Testis (tissue), 5 donors: ENCODE measurements at places on chromosomes 12 and 14.

DNA sequence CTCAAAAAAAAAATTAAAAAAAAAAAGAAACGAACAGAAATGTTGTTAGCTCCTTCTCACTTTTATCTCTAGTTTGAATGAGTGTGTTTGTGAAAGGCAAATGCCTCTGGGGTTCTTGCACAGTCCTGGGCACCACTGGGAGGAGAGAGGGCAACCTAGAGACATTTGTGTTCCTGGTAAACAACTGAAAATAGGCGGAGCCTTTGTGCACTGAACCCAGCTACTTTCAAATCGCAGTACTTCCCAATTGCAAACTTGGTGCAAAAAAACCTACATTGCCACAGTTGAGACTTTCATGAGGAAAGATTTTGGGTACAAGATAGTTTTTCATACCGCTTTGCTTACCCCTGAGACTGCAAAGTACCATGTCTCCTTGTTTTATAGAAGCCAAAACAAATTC, 430.0 kb downstream of the ZFP36L1 start:
- DNase-seq, result no peak
- peak overlapping the region; percentile 0 for H3K27ac ChIP-seq
- no peaks in the 10 kb centered on the region for H3K27me3 ChIP-seq
- no peak overlapping the region for H3K4me3 ChIP-seq

- H3K27ac ChIP-seq, result no peak overlapping the region
- H3K4me1 ChIP-seq, result peaks cover 9% of the 10 kb centered on the region
- no peaks in the 10 kb centered on the region for H3K36me3 ChIP-seq
- no peak overlapping the region for H3K4me3 ChIP-seq
- no peaks in the 10 kb centered on the region for H3K27me3 ChIP-seq
- DNase-seq, result no peak
These were observed 90.4 kb downstream of the MED13L start for GRCh38 chr12:116187151-116187511.

- H3K4me3 ChIP-seq, result peak overlapping the region; percentile 18
- H3K4me1 ChIP-seq, result no peaks in the 10 kb centered on the region
- H3K27ac ChIP-seq, result no peak overlapping the region
- H3K36me3 ChIP-seq, result no peaks in the 10 kb centered on the region
- peak; percentile 54 for DNase-seq
These were observed 48.0 kb downstream of the DRAM1 start for GRCh38 chr12:101925361-101925760.

DNA sequence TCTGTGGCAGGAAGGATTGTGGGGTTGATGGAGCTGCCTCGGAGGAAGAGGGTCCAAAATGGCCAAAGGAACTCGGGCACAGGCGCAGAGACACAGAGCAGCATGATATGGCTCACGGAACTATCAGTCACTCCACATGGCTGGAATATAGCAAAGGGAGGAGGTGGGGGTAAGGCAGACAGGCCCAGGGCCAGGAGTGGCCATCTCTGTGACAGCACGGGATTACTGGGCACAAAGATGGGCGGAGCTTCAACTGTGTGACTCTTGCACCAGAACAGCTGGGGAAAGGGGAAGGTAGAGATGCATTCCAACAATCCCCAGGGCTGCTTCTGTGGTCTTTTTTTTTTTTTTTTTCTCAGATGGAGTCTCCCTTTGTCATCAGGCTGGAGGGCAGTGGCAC, 24.8 kb upstream of the EML1 start:
- H3K4me1 ChIP-seq, result no peaks in the 10 kb centered on the region
- H3K36me3 ChIP-seq, result no peaks in the 10 kb centered on the region
- no peak overlapping the region for H3K4me3 ChIP-seq
- DNase-seq, result no peak
- no peaks in the 10 kb centered on the region for H3K27me3 ChIP-seq

- no peak overlapping the region for H3K27ac ChIP-seq
- H3K36me3 ChIP-seq, result no peaks in the 10 kb centered on the region
- DNase-seq, result peak; percentile 44
- H3K4me3 ChIP-seq, result no peak overlapping the region
These were observed 527.2 kb downstream of the FLRT2 start for GRCh38 chr14:86057018-86057667.

DNA sequence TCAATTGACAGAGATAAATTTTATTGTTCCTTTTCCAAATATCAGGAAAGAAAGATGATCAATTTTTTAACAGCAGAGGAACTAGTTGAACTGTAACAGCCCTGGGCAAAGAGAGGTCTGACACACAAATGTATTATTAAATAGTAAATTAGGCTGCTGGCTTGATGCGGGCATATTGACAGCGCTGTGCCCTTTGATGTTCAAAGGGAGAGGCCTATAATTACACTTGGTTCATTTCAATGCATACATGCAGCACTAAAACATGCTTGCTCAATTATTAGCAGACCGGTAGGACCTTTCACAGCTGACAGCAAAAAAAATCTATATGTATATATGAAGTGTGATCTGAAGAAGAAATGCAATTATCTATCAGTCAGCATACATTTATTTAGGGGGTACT, 219.8 kb downstream of the SLC2A13 start:
- no peak for DNase-seq
- no peaks in the 10 kb centered on the region for H3K27me3 ChIP-seq
- no peak overlapping the region for H3K27ac ChIP-seq
- H3K4me1 ChIP-seq, result no peaks in the 10 kb centered on the region
- H3K4me3 ChIP-seq, result no peak overlapping the region
- no peaks in the 10 kb centered on the region for H3K36me3 ChIP-seq

- H3K27me3 ChIP-seq, result no peaks in the 10 kb centered on the region
- peak overlapping the region; percentile 87 for H3K27ac ChIP-seq
- H3K4me1 ChIP-seq, result no peaks in the 10 kb centered on the region
- H3K4me3 ChIP-seq, result no peak overlapping the region
These were observed 3.6 kb downstream of the AKAP6 start for GRCh38 chr14:32332415-32333316.

DNA sequence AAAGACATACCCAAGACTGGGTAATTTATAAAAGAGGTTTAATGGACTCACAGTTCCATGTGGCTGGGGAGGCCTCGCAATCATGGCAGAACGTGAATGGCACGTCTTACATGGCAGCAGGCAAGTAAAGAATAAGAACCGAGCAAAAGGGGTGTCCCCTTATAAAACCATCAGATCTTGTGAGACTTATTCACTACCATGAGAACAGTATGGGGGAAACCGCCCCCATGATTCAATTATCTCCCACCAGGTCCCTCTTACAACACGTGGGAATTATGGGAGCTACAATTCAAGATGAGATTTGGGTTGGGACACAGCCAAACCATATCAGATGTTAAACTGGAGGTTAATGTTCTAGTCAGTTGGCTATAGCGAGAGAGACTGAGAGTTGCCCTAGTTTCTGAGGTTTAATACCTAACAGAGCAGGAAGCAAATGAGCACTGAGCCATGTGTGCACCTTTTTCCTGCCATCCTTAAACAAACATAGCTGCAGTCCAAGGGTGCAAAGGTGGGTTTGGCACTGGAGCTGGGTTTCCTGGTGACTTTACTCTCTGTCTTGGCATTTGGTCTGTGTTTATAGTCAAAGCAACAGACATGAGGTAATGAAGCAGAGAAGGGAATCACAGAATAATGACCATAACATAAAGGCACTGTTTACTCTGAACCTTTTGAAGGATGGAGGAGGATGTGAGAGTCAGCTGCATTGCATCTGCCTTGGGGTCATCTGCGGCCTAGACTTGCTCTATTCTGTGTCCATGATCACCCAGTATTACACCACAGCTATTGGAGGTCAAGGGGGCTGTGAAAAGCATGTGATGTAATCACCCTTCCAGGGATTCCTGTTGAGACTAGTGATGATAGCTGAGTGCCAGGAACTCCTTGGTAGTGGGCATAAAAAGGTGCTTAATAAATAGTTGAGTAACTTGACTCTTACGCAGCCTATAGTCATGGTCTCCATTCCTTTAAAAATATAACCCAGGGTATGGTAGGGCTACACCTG, 83.6 kb upstream of the USP44 start:
- H3K4me3 ChIP-seq, result no peak overlapping the region
- no peaks in the 10 kb centered on the region for H3K27me3 ChIP-seq
- peaks cover 5% of the 10 kb centered on the region for H3K4me1 ChIP-seq
- no peak overlapping the region for H3K27ac ChIP-seq
- H3K36me3 ChIP-seq, result no peaks in the 10 kb centered on the region

DNA sequence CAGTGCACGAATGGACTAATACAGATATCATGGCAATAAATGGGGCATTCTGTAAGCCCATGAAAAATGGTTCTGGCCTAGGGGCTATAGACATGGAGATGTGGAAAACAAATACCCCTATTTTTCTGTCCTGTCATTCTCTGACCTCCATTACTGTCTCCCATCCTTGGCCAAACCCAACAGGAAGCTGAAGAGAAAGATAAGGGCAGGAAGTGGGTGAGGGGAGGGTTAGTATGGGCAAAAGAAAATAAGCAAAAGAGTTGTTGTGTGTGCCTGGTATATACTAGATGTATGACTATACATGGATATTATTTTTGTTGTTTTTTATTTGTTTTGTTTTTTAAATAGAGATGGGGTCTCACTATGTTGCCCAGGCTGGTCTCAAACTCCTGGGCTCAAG, 339.3 kb downstream of the PCNX1 start:
- no peaks in the 10 kb centered on the region for H3K27me3 ChIP-seq
- H3K4me3 ChIP-seq, result no peak overlapping the region
- no peaks in the 10 kb centered on the region for H3K36me3 ChIP-seq
- no peaks in the 10 kb centered on the region for H3K4me1 ChIP-seq
- DNase-seq, result no peak
- no peak overlapping the region for H3K27ac ChIP-seq

GRCh38 chr12:26122681-26123481, 2.0 kb downstream of the BHLHE41 start:
- H3K27me3 ChIP-seq, result no peaks in the 10 kb centered on the region
- DNase-seq, result peak; percentile 84
- no peaks in the 10 kb centered on the region for H3K36me3 ChIP-seq
- peak overlapping the region; percentile 82 for H3K4me3 ChIP-seq
- H3K4me1 ChIP-seq, result peaks cover 19% of the 10 kb centered on the region

- no peaks in the 10 kb centered on the region for H3K36me3 ChIP-seq
- peak; percentile 83 for DNase-seq
These were observed 424 bp downstream of the TEDC1 start for GRCh38 chr14:105491366-105491973.

GRCh38 chr12:254039-254438, 8.6 kb downstream of the SLC6A13 start:
- no peaks in the 10 kb centered on the region for H3K36me3 ChIP-seq
- no peak overlapping the region for H3K27ac ChIP-seq
- no peak for DNase-seq
- H3K4me3 ChIP-seq, result no peak overlapping the region
- H3K27me3 ChIP-seq, result no peaks in the 10 kb centered on the region

- no peak for DNase-seq
- H3K27me3 ChIP-seq, result no peaks in the 10 kb centered on the region
- no peaks in the 10 kb centered on the region for H3K4me1 ChIP-seq
- no peaks in the 10 kb centered on the region for H3K36me3 ChIP-seq
- no peak overlapping the region for H3K4me3 ChIP-seq
These were observed 456.7 kb downstream of the AEBP2 start for GRCh38 chr12:19896041-19896440.

DNA sequence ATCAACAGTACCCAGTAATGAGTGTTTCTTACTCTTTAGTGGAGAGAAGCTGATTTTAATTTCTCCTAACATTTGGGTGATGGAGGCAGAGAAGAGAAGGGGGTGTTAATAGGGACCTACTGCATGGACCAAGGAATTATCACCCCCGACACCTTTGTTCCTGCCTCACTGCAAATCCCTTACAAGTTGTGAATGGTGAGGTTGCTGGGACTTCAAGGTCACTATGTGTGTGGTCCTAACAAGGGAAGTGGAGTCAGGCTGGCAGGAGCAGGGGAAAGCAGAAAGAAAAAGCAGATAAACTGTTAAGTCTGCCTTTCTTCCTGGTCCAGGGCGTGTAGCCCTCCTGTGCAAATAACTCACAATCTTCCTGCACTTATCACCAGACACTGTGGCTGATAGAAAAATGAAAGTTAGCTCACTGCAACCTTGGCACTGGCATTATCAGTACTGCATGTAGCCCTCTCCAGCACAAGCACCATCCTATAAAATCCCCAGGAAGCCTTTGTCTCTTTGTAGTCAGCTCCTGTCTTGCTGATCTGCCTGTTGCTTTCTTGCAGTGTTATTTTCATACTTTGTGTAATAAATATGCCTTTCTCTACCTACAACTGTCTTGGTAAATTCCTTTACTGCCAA, 112.3 kb upstream of the DNM1L start:
- H3K4me3 ChIP-seq, result no peak overlapping the region
- H3K27me3 ChIP-seq, result no peaks in the 10 kb centered on the region
- DNase-seq, result peak; percentile 37
- peak overlapping the region; percentile 10 for H3K27ac ChIP-seq

DNA sequence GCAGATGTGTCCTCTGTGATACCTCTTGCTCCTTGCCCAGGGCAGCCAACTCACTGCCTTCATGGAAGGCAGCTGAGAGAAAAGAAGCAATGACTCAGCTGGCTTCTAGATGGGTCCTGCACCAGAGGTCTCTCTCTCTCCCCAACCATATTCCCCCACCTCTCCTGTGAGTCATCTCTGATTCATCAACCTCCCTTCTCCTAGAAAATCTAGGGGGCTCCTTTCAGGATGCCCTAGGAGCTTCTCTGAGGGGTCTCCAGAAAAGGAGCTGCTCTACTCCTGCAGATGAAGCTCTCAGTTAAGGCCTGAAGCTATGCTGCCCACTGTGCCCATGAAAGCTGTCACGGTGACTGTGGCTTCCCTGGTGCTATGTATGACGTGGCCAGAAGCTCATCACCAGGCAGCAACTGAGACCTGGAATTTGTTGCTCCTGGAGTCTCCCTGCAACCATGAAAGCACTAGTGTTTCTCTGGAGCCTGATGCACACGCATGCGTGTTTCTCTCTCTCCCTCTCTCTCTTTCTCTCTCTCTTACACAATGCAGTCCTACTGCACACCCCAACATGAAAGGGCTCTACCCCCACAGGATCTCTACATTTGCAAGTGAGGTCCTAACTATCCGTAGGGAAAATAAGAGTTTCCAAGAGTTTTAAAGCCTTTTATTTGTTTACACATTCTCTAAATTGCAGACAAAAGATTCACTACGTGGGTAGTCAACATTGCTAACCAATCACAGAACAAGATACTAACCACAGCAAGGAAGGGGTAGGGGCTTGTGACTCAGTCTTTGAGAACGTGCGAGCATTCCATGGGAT, 285.3 kb downstream of the DPF3 start:
- H3K4me1 ChIP-seq, result peaks cover 6% of the 10 kb centered on the region
- no peak overlapping the region for H3K27ac ChIP-seq
- DNase-seq, result no peak
- no peak overlapping the region for H3K4me3 ChIP-seq
- H3K27me3 ChIP-seq, result no peaks in the 10 kb centered on the region

- no peaks in the 10 kb centered on the region for H3K36me3 ChIP-seq
- no peak overlapping the region for H3K4me3 ChIP-seq
- H3K27me3 ChIP-seq, result no peaks in the 10 kb centered on the region
- peaks cover 25% of the 10 kb centered on the region for H3K4me1 ChIP-seq
- DNase-seq, result no peak
These were observed 101.7 kb upstream of the ATF7IP start for GRCh38 chr12:14263742-14264141.

DNA sequence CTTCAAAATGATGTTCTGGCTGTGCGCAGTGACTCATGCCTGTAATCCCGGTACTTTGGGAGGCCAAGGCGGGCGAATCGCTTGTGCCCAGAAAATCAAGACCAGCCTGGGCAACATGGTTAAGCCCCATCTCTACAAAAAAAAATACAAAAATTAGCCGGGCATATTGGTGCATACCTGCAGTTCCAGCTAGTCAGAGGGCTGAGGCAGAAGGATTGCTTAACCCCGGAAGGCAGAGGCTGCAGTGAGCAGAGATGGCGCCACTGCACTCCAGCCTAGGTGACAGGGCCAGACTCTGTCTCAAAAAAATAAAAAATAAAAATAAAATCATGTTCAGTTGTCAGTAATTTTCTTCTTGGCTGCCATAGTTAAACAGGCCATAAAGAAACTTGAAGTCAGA, 245.9 kb upstream of the USP15 start:
- no peak overlapping the region for H3K4me3 ChIP-seq
- H3K36me3 ChIP-seq, result no peaks in the 10 kb centered on the region
- H3K27ac ChIP-seq, result no peak overlapping the region
- DNase-seq, result no peak
